ENCODE measurements at places on chromosomes 13 and 19.

- DNase-seq = no peak
Measured at GRCh38 chr13:79171141-79172061, 234.7 kb downstream of the RBM26 start.

DNA sequence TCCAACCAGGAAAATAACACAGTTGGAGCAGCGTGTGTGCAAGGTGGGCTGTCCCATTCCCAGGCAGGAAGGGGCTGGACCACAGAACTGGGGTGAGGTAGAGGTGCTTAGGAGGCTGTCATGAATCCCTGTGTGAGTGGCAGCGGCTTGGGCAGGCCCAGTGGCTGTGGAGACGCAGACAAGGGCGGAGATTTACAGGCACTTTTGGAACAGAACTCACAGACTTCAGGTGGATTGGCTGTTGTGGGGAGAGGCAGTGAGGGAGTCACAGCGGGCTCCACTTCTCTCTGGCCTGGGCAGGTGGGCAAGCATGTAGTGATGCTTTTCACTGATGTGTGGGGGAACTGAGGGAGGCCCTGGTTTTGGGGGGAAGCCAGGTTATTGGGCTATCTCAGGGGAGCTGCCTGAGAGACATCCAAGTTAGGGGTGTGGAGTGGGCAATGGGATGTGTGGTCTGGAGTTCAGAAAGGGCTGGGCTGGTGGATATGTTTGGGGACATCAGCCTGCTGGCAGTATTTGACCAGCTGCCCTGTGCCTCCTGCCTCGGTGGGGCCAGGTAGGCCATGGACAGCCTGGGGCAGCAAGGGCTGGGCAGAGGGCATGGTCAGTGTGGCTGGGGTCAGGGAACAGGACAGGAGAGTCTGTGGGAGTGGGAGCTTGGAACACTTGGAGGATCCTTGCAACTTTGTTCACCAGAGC lies 27.0 kb upstream of the ZNF492 start:
- no peak for DNase-seq

GRCh38 chr13:99346335-99347042 lies 39.3 kb upstream of the GPR183 start:
- DNase-seq = no peak

DNA sequence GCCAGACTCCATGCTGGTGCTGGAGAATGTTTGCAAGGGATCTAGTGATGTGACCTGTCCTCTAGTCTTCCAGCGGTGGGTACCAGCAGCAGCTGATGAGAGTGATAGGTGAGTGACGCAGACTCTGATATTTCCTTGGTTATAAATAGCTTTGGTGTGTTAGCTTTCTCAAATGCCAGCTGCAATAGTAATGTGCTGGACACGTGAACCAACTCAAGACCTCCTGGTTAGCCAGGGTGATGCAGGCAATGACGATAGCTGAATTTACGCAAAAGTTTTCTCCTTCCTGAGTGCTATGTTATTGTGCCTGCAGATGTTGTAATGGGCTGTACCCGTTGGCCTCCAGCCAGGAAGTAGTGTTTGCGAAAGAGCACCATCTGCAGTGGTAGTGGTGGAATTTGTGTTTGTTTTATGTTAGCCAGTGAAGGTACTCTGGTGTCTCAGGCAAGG lies 129.5 kb downstream of the CYSLTR2 start:
- no peak for DNase-seq

- DNase-seq = no peak
Measured at GRCh38 chr13:97231829-97232196, 9.7 kb downstream of the MBNL2 start.

DNA sequence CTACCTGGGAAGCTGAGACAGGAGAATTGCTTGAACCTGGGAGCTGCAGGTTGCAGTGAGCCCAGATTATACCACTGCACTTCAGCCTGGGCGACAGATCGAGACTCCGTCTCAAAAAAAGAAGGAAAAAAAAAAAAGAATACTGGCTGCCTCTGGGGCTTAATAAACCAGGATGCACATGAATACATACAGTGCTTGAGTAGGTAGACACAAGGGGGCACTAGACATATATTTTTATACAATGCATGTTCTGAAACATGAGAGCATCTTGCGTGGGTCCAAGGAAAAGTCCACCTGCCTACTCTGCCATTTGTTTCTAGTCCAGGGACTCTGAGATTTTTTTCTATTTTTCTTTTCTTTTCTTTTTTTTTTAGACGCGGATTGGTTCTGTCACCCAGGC lies 31.2 kb downstream of the KEAP1 start:
- DNase-seq = no peak

DNA sequence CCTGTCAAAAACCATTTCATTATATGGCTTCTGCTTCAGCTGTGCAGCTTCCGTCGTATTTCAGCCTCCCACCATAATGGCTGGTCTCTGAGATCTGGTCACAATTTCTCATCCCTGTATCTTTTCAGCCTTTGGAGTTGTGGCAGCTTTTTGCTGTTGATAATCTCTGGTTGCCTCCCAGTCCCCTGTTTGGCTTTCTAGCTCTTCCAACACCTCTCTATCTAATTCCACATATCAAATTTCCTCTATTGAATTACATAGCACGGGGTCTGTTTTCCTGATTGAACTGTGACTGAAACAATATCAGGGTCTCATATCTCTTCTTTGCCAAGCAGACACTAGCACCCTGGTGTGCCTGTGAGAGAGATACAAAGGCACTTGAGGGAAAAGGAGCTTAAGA lies 222.1 kb upstream of the OBI1 start:
- no peak for DNase-seq

GRCh38 chr13:86174622-86175021 lies 375.4 kb upstream of the SLITRK6 start:
- DNase-seq = no peak

DNA sequence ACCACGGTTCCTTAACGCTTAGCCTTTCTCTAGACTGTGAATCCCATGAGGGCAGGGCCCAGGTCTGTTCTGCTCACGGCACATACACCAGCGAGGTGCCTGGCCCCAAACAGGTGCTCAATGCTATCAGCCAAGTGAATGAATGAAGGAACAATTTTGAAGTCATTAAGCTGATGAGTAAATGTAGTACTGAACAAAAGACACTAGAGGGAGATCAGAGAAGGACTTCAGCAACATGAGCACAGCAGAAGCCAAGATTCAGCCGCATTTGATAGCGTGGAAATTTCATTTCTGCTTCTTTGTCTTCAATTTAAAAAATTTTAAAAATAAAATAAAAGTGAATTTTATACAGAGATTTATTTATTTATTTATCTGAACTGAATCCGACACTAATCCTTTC lies 20.1 kb upstream of the MYO16 start:
- no peak for DNase-seq

DNA sequence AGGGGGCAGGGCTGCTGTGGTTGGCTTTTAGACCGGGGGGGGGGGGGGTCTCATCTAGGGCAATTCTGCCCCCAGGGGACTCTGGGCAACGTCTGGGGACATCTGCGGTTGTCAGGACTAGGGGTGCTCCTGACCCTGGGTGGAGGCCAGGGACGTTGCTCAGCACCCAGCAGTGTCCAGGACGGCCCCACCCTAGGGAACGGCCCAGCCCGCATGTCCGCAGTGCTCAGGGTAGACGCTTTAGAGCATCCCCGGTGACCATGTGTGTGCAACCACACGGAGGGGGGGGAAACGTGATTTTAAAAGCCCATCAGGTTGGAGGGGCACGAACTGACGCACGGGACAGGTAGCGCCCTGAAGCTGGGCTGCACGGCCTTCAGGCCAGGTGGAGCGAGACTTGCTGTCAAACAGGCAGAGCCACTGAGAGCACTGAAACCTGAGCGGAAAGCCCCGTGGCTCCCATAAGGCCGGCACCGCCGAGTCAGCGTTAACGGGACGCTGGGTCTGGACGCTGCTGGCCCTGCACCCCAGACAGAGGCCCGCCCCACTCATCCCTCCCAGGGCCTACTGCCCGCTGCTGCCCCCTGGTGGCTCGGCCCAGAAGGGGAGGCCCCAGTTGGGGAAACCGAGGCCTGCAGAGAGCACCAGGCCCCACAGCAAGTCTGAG lies 8.3 kb downstream of the CACTIN start:
- DNase-seq = no peak

- no peak for DNase-seq
Measured at GRCh38 chr13:59861676-59862075, 302.1 kb downstream of the DIAPH3 start.

- DNase-seq = no peak
Measured at GRCh38 chr13:94061301-94061700, 418.2 kb downstream of the DCT start.

GRCh38 chr19:31881988-31882387 lies 463.4 kb upstream of the ZNF507 start:
- no peak for DNase-seq

- no peak for DNase-seq
Measured at GRCh38 chr19:15197275-15197941, 3.4 kb downstream of the NOTCH3 start.

GRCh38 chr19:35549174-35549788 lies 3.9 kb downstream of the TMEM147 start:
- DNase-seq = peak; percentile 61

DNA sequence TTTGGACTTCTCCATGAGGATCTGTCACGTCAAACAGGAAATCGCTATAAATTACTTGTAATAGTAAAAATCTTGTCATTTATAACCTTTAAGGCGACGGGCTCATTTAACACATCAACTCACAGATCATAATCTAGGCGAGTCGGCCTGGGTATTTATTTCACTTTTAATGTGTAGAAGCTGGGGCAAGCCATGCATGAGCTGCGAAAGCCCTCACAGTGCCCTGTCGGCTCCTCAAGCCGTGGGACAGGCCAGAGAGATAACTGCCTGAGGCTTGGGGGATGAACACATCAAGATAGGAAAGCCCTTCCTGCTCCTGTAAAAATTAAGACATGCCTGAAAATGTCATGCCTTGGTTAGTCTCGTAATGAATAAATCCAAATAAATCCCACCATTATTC lies 30.8 kb downstream of the SOX1 start:
- no peak for DNase-seq

DNA sequence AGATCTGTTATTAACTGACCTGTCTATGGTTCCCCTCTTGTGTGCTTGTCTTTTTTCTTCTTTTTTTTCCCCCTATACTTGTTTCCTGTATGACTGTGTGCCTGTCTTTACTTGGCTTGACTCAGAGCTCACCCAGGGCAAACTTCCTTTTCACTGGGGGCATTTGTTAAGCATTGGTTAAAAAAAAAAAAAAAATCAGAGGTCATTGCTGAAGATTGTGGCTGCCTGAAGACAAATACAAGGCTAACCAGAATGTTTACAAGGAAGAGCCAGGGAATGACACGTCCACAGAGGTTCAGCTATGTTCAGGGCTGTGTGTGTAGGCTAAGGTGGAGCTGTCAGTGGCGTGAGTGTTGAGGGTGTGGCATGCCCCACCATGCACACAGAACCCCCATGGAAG lies 47.1 kb downstream of the LNX2 start:
- no peak for DNase-seq

GRCh38 chr13:59893266-59893665 lies 270.5 kb downstream of the DIAPH3 start:
- no peak for DNase-seq

- DNase-seq = no peak
Measured at GRCh38 chr13:45439781-45440462, 21.7 kb upstream of the SLC25A30 start.

DNA sequence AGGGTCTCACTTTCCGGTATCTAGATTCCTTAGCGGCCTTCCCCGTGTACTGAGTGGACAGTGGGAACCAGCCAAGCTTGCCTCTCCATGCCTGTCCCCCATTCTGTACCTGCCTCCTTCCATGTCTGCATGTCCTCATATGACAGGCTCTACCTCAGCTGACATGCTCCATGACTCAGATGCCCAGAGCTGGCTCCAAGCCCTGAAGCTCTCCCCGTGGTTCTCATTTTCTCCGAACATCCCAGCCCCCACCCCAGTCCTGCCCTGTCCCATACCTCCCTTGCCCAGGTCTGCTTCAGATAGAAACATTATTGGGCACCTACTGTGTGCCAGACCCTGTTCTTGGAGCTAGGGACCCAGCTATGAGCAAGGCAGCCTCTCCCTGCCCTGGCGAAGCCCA lies 17.1 kb upstream of the SHFL start:
- no peak for DNase-seq

- DNase-seq = no peak
Measured at GRCh38 chr13:59970847-59971246, 192.9 kb downstream of the DIAPH3 start.

- DNase-seq = no peak
Measured at GRCh38 chr19:2462635-2463421, 6.1 kb upstream of the LMNB2 start.

DNA sequence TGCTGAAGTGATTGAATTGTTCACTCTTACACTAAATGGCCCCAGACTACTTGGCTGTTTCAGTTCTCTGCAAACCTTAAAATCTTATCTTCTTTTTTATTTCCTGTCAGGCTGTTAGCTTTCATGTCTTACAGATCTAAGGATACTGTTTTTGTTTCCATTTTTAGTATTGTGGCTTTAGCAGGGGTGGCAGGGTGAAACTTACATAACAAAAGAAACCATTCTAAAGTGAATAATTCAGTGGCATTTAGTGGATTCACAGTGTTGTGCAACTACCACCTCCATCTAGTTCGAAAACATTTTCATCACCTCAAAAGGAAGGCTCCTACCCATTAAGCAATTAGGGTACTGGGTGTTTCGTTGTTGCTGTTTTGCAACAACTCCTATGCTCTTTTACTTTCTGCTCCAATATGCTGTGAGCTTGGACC lies 19.8 kb downstream of the TMEM272 start:
- no peak for DNase-seq

- DNase-seq = no peak
Measured at GRCh38 chr19:29952646-29953045, 10.6 kb downstream of the URI1 start.

DNA sequence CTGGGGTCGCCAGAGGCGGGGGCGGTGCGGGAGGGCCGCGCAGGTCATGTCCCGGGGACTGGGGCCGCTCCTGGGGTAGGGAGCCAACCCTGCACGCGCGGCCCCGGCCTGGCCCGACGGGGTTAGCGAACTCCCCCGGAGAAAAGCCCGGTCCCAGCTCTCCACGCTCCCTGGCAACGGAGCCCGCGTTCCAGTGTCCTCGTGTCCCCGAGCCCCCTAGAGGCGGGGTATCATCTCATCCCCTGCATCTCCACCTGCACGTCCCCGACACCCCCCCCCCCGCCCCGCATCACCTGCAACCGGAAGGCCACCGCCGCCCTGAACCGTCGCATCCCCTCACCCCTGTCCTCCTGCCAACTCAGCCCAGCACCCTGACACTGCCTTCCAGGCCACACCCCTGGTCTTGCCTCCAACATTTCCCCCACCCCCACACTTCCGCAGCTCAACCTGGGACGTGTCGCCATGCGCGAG lies 2.7 kb downstream of the WDR88 start:
- DNase-seq = no peak

DNA sequence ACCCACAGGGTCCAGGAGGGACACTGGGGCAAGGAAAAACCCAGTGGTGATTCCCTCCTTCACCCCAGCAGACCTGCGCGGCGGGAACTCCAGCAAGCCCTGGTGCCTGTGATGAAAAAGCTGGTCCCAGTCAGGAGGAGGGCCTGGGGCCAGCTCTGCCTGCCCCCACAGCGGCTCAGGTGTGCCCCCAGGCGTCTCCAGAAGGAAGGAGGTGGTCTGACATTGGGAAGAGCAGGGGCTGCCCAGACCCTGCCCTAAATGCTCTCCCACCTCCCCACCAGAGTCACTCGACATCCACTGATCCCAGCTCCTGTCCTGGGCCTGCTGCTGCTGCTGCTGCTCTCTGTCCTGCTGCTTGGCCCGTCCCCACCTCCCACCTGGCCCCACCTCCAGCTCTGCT lies 6.2 kb downstream of the PTH2 start:
- no peak for DNase-seq

- DNase-seq = no peak
Measured at GRCh38 chr19:56097776-56098175, 23.3 kb downstream of the ZNF787 start.
